ENCODE measurements at places on chromosomes 5 and 9.

GRCh38 chr5:31889001-31889561, 250.2 kb downstream of the PDZD2 start:
- no peak for DNase-seq

DNA sequence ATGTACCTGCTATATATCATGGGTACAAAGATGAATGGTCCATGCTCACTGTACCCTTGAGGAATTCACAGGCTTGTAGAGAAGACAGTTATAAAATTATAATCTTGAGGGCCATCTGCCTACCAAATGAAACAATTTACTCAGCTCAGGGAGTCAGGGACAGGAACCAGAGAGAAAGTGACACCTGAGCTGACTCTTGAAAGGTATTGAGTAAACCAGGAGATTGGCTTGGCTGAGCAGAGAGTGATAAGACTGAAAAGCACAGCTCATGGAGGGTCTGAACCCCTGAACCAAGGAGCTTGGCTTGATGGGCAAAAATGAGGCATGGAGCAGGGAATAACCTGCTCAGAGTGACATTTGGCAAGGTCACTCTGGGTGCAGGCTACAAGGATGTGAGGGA, 147.3 kb downstream of the FAM114A2 start:
- DNase-seq, result no peak

DNA sequence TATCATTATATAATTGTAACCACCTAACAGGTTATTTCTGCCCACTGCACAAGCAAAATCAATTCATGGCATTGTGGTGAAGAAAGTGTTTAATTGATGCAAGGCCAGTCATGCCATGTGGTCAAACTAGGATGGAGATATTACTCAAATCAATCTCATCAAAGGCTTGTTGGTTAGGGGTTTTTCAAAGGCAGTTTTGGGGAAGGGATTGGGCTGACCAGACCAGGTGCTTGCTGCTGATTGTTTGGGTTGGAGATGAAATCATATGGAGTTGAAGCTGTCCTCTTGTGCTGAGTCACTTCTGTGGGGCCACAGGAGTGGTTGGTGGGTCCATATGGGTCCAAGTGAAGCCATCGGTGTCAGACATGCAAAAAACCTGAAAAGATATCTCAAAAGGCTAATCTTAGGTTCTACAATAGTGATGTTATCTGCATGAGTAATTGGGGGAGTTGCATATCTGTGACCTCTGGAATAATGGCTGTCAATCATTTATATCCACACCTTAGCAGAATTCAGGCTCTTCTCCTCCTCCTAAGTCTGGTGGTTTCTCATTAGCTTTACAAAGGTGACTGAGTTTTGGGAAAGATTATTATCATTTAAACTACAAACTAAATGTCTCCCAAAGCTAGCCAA, 44.9 kb downstream of the HMGCS1 start:
- no peak for DNase-seq

GRCh38 chr5:75338408-75338807, 1.4 kb downstream of the HMGCR start:
- DNase-seq, result no peak

DNA sequence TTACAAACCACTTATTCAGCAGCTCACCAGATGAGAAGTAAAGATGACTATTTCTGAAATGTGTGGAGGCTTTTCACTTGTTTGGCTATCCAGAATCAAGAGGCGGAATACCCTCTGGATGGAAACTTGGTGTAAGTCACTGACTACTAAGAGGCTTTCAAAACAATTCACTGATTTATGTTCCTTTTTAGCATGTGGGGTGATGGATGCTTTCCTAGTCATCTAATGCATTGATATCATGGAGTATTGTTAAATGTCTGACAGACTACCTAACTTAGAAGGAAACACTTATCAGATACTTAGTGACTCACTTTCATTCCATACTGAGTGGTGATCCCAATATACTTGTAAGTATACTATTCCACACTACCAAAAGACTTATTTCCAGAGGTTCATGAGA, 141.4 kb downstream of the PLK2 start:
- no peak for DNase-seq

GRCh38 chr9:28707616-28708015, 1134.3 kb upstream of the C9orf72 start:
- DNase-seq, result no peak

GRCh38 chr5:74332682-74333081, 307.8 kb downstream of the ENC1 start:
- no peak for DNase-seq

GRCh38 chr5:84494453-84494852, 109.8 kb upstream of the EDIL3 start:
- DNase-seq, result no peak
